ENCODE measurements at places on chromosomes 2 and 18. TPM values are rescaled to one million over a fixed set of nuclear protein-coding genes. Genes with fewer than 3 reads are reported as not detected.

Gene EHBP1
- total RNA-seq, result 185 TPM

Gene ST3GAL5
- total RNA-seq, result 33.6 TPM

Gene PSTPIP2
- 5.3 TPM for total RNA-seq

DNA sequence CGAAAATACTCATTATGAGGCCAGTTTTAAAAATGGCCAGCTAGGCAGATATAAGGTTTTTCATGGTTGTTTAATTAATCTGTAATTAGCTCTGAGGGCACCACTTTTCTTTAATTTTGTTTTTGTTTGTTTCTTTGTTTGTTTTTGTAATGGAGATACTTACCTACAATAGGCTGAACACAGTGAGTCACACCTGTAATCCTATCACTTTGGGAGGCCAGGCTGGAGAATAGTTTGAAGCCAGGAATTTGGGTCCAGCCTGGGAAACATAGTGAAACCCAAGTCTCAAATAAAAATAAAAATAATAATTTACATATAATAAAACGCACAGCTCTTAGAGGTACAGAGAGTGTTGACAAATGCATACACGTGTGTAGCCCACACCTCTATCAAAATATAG is 56.8 kb upstream of the MSH2 start:
- DNase-seq, result no peak

DNA sequence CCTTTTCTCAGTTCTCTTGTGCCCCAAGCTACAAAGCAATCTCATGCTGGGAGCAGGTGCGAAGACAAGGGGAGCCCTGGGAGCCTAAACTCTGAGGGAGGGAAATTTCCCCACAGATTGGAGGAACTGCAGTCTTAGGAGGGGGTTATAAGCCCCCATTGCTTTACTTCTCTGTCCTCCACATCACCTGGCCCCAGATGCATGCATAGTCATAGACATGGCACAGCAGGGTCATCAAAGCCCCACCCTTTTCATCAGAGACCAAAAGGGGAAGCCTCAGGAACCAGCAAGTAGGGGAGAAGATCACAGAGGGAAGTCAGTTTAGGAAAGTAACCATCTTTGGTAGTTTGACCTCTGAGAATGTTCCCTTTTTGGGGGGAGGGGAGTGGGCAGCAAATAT is 33.7 kb downstream of the LANCL1 start:
- DNase-seq, result no peak

DNA sequence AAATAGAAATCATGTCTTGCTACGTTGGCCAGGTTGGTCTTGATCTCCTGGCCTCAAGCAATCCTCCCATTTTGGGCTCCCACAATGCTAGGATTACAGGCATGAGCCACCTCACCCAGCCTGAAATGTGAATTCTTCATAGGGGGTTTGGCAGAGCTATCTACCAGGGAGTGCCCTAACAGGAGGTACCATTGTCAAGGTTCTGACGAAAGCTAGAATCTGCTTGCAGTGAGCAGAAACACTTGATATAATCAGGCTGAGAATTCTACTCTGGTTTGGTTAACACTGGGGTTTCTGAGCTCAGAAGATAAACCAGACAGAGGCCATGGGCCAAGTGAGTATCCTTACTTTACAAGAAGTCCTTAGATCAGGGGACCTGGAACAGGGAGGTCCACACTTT is 7.2 kb upstream of the LAMA3 start:
- DNase-seq, result no peak
